ENCODE measurements at places on chromosomes 3 and 15.

DNA sequence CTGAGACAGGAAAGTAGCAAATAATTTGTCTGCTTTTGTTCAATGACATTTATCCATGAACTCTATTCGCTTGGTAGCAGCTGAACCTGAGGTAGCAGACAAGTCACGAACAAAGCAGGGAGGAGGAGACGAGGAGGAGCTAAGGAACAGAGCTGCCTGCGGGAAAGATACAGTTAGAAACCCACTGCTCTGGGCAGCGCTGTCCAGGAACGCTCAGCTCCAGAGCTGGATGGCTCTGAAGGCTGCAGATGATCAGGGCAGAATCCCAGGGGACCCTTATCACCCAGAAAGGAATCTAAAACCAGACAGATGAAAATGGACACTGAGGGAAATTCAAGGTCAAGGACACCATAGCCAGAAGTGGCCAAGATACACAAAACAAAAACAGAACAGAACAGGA, 257.8 kb downstream of the CD47 start:
- no peak for DNase-seq

DNA sequence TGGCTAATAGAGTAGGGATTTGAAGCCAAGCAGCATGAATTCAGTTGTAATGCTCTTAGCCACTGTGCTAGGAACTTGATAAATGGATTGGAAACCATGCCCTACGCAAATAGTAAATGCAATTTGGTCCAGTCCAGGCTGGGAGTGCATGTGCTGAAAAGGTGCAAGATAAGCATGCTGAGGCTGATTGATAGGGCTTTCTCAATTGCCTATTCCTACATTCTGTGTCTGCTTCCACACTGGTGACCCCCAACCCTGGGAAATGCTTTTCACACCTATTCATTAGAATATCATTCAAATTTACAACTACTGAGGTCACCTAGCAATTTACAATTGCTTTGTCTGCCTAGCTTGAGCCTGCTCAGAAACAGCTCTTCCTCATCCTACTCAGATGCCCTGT, 84.7 kb upstream of the SLC25A36 start:
- DNase-seq = no peak

GRCh38 chr3:82561784-82562183, 800.3 kb upstream of the GBE1 start:
- no peak for DNase-seq

DNA sequence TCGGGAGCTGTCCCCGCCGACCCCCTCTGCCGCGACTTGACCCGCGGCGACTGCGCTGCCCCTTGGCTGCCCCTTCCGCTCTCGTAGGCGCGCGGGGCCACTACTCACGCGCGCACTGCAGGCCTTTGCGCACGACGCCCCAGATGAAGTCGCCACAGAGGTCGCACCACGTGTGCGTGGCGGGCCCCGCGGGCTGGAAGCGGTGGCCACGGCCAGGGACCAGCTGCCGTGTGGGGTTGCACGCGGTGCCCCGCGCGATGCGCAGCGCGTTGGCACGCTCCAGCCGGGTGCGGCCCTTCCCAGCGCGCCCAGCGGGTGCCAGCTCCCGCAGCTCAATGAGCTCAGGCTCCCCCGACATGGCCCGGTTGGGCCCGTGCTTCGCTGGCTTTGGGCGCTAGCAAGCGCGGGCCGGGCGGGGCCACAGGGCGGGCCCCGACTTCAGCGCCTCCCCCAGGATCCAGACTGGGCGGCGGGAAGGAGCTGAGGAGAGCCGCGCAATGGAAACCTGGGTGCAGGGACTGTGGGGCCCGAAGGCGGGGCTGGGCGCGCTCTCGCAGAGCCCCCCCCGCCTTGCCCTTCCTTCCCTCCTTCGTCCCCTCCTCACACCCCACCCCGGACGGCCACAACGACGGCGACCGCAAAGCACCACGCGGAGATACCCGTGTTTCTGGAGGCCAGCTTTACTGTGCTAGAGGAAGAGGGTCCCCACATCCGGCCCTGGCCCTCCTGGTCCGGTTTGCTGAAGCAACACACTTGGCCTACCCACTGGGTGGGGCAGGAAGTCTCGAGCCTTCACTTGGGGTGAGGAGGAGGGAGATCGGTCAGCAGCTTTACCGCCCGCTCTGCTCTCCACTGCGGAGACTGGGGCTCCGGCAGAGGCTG, at the start of gene RASSF1:
TSS of gene RASSF1 (minus strand) at position 389 of the 882 bp plus-strand sequence. CDS start at position 358, 31 bp downstream.
- DNase-seq = peak; percentile 78

DNA sequence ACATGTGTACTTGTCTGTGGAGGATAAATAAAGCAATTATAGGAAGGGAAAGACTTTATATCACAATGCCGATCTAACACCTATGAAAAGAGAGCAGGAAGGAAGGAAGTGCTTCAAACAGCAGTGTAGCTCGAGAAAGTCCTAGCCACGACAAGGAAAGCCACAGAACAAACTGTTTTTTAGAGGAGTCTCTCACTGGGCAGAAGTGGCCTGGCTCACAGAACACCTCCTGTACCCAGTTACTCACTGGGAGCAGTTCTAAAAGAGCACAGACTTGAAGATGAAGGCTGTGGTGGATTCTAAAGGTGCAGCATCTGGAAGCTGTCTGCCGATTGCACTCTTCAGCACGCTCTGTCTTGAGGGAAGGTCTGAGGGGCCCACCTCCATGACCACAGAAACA, 248.8 kb upstream of the ATP11B start:
- DNase-seq = no peak

DNA sequence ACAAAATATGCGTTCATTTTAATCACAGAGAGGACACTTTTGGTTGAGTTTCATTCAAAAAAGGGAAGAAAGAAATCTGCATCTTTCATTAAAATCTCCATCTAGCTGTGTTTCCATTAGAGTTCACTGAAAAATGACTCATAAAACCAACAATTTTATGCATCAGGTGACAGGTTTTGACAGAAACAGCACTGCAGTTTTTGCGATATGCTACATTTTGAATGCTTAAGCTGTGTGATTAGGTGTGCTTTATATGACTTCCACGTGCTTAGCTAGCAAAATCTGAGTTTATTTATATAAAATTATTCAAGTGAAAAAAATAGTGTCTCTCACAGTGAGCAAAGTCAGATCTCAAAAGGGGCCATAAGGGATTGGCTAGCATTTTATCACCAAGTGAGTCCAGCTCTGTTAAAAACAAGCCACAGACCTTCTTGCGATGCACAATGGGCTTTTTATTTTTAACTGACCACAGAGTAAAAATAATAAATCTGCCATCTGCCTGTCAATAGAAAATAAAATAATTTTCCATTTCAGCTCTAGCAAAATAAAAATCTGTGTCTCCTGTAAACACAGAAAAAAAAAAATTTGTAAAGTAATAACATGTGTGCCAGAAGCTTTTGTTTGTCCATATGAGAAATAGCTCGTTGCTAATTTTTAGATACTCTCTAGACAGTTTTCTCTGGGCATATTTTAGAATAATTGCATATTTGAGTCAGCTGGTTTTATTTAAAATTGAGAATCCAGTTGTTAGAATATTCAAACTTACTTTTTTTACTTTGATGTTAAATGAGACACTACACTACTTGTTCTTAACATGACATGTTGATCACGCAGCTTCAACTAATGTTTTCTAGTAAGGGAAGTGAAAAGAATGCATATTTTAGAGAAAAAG, 409.8 kb downstream of the ROBO2 start:
- DNase-seq = no peak

DNA sequence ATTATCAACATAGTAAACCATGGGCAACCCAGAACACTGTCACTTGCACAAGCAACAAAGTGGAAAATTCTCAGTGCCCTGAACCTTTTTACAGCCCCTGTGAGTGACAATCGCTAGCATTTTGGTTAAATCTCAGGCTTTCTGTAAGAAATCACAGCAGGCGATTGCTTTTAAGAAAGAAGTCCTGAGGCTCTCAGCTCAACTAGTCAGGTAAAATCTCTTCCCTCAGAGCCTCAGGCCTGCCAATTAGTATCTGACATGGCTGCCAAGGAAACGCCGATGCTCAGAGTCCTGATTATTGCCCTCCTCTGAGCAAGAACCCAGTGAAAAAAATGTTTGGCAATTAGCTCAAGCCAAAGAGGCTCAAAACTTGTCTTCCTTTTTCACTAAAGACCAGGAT, 530.8 kb downstream of the DIPK2A start:
- no peak for DNase-seq

- no peak for DNase-seq
Observed at GRCh38 chr3:107578523-107578922, 55.8 kb downstream of the BBX start.
